ENCODE measurements at places on chromosomes 4 and X. TPM values are rescaled to one million over a fixed set of nuclear protein-coding genes. Genes with fewer than 3 reads are reported as not detected.

The TMSB15B gene
- total RNA-seq: 5.4 TPM

The SLC34A2 gene
- not detected for total RNA-seq

The ATP8A1 gene
- total RNA-seq: 147 TPM

The FAM149A gene
- total RNA-seq: not detected

DNA sequence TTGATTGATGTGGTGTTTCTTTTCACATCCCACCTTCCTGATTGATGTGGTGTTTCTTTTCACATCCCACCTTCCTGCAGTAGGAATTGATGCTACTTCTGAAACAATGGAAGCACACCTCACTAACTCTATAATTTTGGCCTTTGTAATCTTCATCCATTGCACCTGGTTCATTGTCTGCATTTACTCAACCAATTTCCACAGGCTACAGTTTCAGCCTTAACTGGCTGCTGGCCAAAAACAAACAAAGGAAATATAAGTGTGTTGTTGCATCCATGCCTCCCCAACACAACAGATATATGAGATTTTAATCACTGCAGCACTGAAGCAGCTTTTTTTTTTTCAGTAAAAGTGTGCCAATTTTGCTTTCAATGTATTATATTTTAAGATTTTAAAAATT, 867.6 kb upstream of the PCDH7 start:
- no peaks in the 10 kb centered on the region for H3K36me3 ChIP-seq
- H3K4me1 ChIP-seq: no peaks in the 10 kb centered on the region
- no peak overlapping the region for H3K27ac ChIP-seq

DNA sequence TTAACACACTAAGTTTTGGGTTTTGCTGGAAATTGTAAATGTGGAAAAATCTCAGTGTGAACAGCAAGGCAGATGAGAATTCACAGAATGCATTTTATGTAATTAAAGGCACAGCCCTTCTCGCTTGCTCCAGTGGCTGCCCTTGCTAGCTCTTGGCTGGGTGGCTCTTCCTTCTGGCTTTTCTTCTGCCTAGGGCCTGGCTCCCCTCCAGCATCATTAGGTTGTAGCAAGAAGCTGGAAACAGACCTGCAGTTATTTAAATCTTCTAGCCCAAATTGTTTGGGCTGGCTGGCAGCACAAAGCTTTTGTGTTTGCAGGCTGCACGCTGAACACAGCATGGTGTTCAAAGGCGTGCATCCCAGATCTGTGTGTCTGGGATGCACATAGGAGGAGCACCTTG, 56.5 kb downstream of the LIMCH1 start:
- H3K4me3 ChIP-seq: no peak overlapping the region
- no peak for DNase-seq
- no peaks in the 10 kb centered on the region for H3K36me3 ChIP-seq
- H3K27me3 ChIP-seq: no peaks in the 10 kb centered on the region
- no peaks in the 10 kb centered on the region for H3K4me1 ChIP-seq
- no peak overlapping the region for H3K27ac ChIP-seq

- no peak overlapping the region for H3K4me3 ChIP-seq
- H3K27ac ChIP-seq: no peak overlapping the region
- DNase-seq: no peak
Observed at GRCh38 chr4:119623025-119623424, 5.6 kb downstream of the PDE5A start.

DNA sequence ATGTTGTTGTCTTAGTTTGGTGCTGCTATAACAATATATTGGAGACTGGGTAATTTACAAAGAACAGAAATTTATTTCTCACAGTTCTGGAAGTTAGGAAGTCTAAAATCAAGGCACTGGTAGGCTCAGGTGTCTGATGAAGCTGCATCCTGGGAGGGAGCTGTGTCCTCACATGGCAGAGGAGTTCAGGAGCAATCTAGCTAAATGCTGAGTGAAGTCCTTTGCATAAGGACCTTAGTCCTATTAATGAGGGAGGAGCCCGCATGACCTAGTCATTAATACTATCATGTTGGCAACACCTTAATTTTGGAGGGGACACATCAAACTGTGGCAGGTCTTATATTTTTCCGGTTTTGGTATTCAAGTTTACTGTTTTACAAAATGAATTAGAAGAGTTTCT, 36.0 kb upstream of the NSUN7 start:
- DNase-seq: no peak
- no peaks in the 10 kb centered on the region for H3K36me3 ChIP-seq
- H3K4me1 ChIP-seq: no peaks in the 10 kb centered on the region
- H3K4me3 ChIP-seq: no peak overlapping the region

DNA sequence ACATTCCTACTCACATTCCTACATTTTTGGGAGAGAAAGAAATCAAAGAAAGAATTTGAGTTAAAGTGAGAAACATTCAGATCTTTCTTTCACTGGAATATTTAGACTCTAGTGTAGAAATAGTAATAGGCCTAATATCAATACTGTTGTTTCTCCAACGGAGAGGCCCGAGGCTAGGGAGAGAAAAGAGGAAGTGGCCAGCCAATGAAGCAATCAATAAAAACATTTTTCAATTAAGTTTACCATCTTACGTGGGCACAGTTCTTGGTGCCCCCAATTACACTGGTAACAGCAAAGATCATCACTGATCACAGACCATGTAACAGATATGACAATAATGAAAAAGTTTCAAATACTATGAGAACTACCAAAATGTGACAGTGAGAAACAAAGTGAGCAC, 281.4 kb downstream of the GPM6A start:
- H3K27me3 ChIP-seq: no peaks in the 10 kb centered on the region
- no peak overlapping the region for H3K27ac ChIP-seq
- DNase-seq: no peak
- H3K4me1 ChIP-seq: no peaks in the 10 kb centered on the region

DNA sequence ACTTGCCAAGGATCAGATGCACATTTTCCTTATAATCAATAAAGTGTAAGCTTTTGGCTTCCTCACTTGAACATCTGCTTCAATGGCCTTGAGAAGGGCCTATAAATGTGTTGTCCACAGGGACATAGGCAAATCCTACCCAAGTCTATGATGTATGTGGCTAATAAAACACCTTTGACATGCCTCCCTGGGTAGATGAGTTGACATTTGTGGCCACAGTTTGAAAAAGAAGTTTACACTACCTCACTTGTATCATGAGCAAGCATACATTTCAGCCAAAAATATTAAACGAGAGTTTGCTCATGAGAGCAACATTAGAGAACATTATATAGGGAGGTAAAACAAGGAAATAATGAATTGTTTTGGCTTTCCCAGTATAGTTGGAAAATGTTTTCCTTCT, 1067.7 kb downstream of the C4orf33 start:
- H3K27ac ChIP-seq: no peak overlapping the region
- no peak overlapping the region for H3K4me3 ChIP-seq
- H3K4me1 ChIP-seq: no peaks in the 10 kb centered on the region

Measured in natural killer cell (primary cell).